ENCODE measurements at places on chromosomes 16 and 17.

GRCh38 chr17:18217412-18218015, 7.9 kb upstream of the LLGL1 start:
- DNase-seq: peak; percentile 61

DNA sequence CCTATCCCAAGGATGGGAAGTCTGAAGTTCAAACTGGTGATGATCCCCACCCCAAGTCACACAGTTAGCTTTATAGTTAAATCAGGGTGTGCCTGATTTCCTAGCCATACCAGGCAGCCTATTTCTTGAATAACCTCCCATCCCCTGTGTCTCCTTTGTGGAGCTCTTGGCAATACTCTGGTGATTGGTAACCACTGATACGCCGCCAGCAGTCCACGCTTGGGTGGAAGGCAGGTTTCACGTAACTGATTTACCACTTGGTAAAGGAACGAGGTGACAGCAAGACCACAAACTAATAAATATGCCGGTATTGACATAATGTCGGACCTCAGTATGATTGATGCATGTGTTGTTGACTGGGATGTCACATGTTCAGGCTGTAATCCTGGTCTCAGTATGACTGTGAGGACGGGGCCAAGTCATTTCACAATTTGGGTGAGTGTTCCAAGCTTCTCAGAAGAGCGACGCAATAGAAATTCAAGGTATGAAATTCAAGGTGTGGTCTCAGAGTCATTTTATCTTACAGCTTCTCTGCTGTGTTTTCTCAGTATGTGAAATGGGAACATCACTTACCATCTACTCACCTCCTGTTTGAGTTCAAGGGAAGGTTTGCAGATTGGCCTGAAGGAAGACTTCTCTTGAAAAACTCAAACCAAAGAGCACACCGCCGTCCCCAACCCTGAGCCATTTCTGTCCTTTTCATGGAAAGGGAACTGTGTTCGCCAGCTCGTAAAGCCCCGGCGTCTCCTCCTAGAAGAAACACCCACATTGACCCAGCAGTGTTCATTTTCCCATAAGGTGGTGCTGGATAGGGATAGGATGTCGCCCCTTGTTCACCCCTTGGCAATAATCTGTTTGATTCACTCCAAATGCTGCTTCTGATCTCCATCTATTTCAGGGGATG, 678.9 kb downstream of the WWOX start:
- DNase-seq: no peak

GRCh38 chr17:6408735-6409134, 26.2 kb downstream of the AIPL1 start:
- DNase-seq: no peak

GRCh38 chr16:13992322-13992721, 72.4 kb downstream of the ERCC4 start:
- no peak for DNase-seq

DNA sequence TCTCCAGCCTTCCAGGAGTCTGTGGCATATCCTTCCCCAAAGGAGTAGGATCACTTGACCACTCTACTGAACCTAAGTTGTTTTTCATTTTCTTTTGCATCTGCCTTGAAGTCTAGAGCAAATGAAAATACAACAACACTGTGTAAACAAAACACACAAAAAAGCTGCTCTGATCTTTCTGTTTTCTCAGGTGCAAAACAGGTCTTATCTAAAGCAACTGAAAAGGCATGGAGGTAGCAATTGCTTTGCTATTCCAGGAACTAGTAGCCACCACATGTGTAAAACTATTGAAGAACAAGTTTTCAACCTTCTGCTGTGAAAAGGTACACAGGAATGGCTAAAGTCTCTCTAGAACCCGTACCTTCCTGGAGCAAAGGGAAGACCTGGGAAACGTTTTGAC, 127.1 kb downstream of the PITPNC1 start:
- DNase-seq: no peak

GRCh38 chr17:78547035-78547434, 30.2 kb downstream of the DNAH17 start:
- DNase-seq: no peak

DNA sequence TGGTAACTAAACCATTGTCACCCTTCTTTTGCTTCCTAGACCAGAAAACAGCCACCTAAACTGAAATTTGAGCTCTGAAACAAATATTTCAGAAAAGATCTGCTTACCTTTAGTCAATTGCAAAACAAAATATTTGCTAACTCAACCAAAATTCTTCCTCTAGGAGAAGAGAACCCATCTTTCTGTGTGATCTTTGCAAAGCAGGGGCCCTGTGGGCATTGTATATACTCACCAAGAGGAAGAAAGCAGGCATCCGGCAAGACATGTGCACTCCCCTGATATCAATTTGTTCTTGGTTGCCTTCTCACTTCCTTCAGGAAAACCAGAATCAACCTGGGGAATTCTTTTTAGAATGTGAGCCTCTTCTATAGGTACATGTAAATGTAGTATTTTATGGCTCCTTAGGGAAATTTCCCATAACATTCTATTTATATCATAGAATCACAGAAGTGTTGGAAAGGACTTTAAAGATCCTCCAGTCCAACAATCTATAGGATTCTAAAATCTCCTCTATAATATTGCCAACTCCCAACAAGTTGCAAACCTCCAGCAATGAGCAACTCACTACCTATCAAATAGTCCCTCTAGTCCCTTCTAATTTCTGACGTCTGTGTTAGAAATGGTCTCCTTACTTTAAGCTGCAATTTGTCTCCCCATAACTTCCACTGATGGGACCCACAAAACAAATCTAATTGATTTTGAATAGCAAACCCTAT, 966 bp downstream of the SLFN14 start:
- no peak for DNase-seq

DNA sequence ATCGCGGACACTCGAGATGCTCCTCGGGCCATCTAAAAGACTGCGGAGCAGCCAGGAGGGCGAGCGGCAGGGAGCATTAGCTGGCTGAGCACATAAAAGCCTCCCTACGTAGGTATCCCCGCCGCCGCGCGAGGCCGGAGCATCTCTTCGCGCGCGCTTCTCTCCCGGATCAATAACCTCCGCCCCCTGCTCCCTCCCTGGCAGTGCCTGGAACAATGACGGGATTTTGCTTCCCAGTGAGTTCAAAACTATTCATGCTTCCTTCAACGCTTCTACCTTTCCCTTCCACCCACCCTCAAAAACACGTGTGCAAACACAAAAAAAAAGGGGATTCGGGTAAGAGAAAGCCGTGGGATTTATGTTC, 984 bp downstream of the CENPV start:
- DNase-seq: no peak

- no peak for DNase-seq
These were observed 10.5 kb upstream of the NKD1 start for GRCh38 chr16:50537533-50538290.

DNA sequence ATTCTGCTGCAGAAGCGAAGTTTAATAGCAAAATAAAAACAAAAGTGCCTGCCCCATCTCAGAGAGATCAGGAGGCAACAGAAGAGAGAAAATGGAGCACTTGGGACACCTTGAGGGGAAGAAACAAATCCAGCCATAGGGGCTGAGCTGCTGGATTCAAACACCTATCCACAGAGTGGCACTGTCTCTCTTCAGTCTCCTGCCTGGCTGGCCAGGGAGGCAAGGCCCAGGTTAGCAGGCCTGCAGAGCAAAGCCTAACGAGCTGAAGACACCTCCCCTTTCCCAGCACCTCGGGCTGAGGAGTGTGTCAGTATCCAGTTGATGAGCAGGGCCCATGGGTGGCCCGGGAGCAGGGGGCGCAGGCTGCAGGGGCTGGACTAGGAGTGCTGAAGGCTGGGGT, 8.8 kb upstream of the KRT31 start:
- DNase-seq: no peak

DNA sequence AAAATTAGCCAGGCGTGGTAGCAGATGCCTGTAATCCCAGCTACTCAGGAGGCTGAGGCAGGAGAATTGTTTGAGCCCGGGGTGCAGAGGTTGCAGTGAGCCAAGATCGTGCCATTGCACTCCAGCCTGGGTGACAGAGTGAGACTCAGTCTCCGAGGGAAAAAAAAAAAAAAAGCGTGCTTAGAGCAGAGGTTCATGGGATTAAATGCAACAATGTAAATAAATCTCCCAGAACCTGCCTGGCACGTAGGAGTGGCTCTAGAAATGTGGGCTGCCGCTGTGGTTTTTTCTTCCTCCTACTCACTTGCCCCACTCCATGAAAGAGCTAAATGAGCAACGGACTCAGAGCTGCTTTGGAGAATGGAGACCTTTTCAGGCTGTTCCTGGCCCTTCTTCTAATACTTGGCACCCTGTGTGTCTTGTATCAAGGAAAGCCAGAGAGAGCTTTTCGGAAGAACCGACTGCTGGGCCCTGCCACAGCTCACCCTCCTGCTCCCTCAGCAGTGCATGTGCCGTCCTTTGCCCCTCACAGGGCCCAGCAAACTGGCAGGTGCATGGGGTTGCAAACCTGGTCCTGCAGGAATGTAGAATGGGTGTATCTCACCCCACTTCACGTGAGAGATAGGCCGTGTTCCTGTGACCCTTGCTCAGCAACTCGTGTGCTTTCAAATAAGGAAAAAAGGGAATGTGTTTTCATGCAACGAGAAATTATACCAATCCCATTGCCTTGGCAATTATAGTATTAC, 52.0 kb downstream of the LDHD start:
- no peak for DNase-seq

DNA sequence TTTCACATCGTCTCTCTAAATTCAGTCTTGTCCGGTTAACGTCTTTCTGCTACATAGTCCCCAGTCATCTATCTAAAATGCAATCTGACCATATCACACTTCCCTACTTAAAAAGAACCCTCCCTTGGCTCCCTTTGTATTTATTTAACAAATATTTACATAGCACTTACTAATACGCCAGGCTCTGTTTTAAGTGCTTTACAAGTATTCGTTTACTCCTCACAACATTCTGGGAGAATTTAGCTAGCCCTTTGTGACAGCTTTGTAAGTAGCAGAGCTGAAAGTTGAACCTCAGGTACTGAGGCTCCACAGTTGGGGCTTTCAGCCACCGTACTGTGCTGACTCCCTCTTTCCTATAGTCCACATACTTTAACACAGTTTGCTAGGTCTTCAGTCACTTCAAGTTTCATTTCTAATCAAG, 9.2 kb downstream of the PAFAH1B1 start:
- no peak for DNase-seq

- DNase-seq: no peak
These were observed 478.6 kb downstream of the MAF start for GRCh38 chr16:79121906-79122305.

All from MM.1S (cell line).